ENCODE measurements at places on chromosomes 6 and 20.

GRCh38 chr6:19391926-19392325 lies 445.2 kb upstream of the ID4 start:
- DNase-seq: no peak

GRCh38 chr6:157644043-157644810 lies 178.8 kb upstream of the SNX9 start:
- DNase-seq: no peak

DNA sequence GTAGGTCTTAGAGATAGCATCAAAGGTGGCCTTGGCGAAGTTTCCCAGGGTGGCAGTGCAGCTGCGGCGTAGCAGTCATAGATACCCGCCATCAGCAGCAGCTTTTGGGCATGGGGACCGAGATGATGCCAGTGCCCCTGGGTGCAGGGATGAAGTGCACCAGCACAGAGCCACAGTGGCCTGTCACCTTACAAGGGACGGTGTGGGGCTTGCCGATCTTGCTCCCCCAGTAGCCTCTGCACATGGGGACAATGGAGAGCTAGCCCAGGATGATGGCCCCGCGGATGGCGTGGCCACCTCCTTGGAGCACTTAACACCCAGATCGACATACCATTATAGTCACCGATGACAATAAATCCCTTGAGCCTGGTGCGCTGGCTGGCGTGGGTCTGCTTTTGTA lies 195.5 kb downstream of the ZMYND8 start:
- no peak for DNase-seq

DNA sequence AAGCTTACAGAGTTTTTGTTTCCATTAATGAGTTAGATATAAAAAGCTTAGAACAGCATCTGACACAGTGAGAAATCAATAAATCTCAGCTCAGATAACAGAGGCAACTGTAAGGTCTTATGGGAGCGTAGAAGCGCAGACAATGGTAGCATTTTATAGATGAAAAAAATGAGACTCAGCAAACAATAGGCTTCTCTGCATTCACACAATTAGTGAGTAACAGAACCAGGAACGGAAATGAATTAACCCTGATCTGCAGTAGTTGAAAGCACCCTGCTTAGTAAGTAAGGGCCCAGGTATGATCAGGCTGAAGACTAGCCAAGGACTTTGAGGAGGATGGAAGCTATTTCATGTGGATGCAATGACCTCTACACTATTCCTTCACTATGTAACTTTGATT lies 147.2 kb upstream of the EYA4 start:
- DNase-seq: no peak

DNA sequence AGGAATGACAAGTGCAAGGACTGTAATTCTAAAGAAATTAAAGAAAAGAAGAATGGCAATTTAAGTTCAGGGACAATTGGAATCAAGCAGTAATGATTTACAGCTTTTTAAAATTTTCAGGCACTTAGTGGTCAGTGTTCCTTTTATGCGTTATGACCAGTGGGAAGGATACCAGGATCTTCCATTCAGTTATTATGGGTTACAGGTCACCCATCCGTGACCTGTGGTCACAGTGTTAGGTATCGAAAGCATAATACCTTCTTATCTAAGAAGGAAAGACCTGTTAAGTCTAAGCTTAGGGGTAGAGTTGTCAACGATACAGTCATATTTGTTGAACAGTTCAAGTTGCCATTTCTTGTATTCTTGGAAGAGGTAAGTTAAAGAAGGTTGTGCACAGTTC lies 253.8 kb downstream of the LAMA2 start:
- no peak for DNase-seq

- DNase-seq: no peak
These were observed 130.3 kb downstream of the OPRM1 start for GRCh38 chr6:154169193-154169847.

DNA sequence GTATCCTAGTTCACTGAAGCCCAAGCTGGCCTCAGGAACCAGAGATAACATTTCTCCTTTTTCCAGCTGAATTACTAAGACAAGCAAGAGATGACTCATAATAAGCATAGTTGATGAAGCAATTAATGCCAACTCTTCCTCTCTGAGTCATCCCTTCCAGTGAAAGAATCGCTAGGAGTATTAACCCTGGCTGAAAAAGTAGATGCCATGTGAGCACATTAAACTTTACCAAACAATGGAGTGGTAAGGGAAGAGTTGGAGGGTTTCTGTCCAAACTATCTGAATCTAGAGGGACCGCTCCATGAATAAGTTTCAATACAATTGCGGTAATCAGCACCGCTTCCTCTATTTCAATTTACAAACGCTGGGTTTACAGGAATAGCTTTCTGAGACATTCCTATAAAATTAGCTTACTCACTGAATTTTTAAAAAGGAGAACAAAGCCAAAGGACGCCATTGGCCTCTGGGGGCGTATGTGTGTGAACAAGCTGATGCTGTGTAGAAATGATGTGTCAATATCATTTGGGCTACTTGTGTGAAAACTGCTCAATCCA lies 48.3 kb downstream of the ATXN1 start:
- DNase-seq: peak; percentile 80

GRCh38 chr20:1636621-1637020 lies 16.8 kb upstream of the SIRPB1 start:
- no peak for DNase-seq

DNA sequence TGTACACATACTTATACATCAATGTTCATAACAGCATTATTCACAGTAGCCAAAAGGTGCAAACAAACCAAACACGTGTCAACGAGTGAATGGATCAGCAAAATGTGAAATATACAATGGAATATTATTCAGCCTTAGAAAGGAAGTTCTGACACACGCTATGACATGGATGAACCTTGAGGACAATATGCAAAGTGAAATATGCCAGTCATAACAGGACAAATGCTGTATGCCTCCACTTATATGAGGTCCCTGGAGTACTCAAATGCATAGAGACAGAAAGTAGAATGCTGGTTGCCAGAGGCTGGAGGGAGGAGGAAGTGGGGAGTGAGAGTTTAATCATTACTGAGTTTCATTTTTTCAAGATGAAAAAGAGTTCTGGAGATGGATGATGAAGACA lies 37.8 kb upstream of the IGF2R start:
- no peak for DNase-seq

DNA sequence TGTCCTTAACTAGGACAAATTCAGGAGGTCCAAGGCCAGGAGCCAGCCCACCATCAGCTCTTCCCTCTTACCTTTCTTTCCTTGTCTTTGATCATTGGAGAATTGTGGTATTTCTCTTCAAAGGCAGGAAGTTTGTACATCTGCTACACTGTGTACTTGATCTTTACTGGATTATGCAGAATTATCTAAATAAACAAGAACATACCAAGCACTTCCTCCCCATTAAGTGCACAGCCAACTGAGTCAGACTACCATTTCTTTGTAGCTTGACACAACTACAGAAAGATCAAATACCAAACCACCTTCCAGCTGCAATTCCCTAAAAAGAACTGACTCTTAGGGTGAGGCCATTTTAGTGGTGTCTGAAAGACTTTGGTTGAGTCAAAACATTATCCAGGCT lies 195.1 kb downstream of the HDGFL1 start:
- DNase-seq: no peak
